ENCODE measurements at places on chromosomes 4 and X.

DNA sequence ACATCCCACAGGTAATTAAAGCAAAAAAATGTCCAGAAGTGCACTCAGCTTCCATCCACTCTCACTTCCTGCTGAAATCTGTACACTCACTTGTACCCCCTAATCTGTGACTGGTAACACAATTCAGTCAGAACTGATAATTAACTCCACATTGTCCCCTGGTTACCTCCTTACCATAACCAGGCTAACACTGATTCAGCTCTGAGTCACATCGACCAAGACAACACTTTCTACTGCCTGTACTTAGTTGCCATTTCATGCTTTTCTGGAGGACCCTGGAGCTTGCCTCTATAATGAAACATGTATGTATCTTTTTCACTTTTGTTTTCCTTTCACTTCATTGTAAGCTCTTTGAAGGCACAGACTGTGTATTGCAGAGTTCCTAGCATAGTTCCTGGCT lies 130.9 kb upstream of the GABRG1 start:
- DNase-seq = no peak

DNA sequence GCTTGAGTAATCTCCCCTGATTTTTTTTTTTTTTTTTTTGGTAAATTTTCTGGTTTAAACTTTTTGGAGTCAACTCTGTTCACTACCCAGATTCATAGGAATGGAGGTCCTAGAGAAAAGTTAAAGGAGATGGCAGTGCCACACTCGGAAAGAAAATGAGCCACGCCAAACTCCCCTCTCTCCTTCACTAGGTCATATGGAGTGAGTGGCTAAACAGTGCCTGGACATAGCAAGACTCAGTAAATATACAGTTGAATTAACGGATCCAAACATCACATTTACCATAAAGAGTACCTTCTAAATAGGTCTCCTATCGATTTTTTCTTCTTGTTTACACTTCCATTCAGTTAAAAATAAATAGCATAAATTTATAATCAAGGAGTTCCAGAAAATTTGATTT lies 13.6 kb upstream of the AMTN start:
- no peak for DNase-seq

DNA sequence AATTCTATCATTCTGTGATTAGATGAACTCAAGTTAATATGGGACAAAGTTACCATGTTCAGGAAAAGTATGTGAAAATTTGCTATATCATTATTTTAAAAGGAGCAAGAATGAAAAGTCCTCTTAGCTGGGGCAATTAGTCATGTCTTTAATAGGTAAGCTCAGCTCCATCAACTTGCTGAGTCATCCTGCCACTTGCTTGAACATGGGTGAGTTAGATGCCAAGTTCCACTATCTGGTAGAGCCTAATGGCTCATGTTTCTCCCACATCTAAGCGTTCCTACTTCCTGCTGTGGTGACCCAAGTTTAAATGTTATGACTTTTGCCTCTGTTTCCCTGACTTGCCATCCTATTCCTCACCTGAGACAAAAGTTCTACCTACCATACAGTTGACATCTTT lies 276.8 kb downstream of the ZNF674 start:
- no peak for DNase-seq

- no peak for DNase-seq
Observed at GRCh38 chr4:147370473-147370872, 110.4 kb upstream of the EDNRA start.

GRCh38 chrX:127708155-127708554 lies 344.0 kb downstream of the ACTRT1 start:
- DNase-seq = no peak

- no peak for DNase-seq
Observed at GRCh38 chr4:138291431-138291830, 49.3 kb upstream of the SLC7A11 start.

- no peak for DNase-seq
Observed at GRCh38 chr4:37993806-37994205, 33.6 kb downstream of the PTTG2 start.

DNA sequence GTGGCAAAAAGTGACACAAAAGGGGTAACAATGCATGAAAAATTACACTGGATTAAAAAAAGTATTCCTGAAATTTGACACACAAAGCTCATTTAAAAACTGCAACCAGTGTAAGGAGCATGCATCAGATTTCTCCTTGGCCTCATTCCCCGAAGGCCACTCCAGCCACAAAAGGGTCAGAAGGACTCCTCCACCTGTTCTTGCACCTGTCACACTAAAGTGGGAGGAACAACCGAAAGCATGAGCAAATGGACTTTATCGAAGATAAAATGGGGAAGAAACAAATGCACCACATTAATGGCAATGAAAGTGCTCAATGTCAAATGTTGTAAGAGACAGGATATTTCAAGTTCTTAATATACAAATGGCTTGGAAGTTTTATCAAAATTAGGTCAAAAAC lies 88.2 kb downstream of the ADGRA3 start:
- DNase-seq = no peak

- no peak for DNase-seq
Observed at GRCh38 chr4:73723023-73723422, 17.3 kb upstream of the CXCL8 start.
